Stimulated activated naive CD8-positive, alpha-beta T cell treated with anti-CD3 and anti-CD28 coated beads, Interleukin-15, amount 100 ng/mL, for 72 hours (primary cell): ENCODE measurements at places on chromosomes 6 and 20.
A peak's percentile ranks its signal among the peaks of the same experiment; 100 is the strongest.

- no peak for DNase-seq
Measured at GRCh38 chr20:53597030-53597482, 3.4 kb upstream of the ZNF217 start.

DNA sequence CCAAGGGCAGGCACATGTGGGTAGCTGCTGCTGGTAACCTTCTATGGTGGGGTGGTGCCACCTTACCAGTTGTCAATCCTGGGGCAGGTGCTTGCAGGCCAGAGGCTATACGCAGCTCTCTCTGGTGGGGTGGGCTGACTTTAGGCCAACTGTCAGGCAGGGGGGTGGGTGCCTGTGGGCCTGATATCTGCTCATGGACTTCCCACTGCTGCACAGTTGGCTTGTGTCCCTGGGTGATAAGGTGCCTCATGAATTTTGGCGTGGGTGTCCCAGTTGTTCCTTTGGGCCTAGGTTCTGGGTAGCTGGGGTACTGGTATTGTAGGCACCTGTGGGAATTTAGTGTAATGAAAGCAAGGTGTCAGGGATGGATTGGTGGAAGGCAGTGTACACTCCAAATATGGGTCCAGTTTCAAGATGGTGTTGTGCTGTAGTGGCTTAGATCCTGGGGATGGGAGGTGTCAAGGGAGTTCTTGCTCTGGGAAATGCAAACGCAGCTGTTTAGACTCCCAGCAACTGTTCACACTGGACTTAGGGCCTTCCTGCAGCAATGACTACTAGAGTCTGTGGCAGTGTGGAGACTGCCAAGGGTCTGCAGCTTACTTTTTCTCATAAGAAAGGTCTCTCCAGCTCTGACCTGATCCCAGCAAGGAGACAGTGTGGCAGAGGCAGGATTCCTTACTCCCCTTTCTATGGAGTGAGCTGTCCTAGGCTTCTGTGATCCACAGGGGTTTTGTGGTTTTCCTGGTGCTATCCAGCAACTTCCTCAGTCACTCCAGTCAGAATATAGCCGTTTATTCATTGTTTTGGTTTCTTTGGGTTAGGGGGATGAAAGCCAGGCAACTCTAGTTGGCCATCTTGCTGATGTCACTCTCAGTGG lies 128.2 kb downstream of the CRYBG1 start:
- no peak for DNase-seq

GRCh38 chr20:2524709-2525506 lies 11.5 kb upstream of the TMC2 start:
- DNase-seq = peak; percentile 55

GRCh38 chr6:5260111-5260620 lies 584 bp downstream of the LYRM4 start:
- peak; percentile 78 for DNase-seq

GRCh38 chr20:8796088-8796660 lies 272.7 kb upstream of the PLCB4 start:
- no peak for DNase-seq

- no peak for DNase-seq
Measured at GRCh38 chr6:38634518-38634917, 5.2 kb downstream of the BTBD9 start.

GRCh38 chr20:3119044-3119443 lies 34.5 kb upstream of the AVP start:
- no peak for DNase-seq

- DNase-seq = peak; percentile 21
Measured at GRCh38 chr6:170522565-170523183, 30.4 kb downstream of the PSMB1 start.

GRCh38 chr20:1924910-1925861 lies 30.0 kb downstream of the SIRPA start:
- no peak for DNase-seq

GRCh38 chr6:134376785-134377184 lies 58.9 kb upstream of the SGK1 start:
- DNase-seq = no peak

- DNase-seq = no peak
Measured at GRCh38 chr20:61451953-61452352, 199.9 kb downstream of the CDH4 start.

DNA sequence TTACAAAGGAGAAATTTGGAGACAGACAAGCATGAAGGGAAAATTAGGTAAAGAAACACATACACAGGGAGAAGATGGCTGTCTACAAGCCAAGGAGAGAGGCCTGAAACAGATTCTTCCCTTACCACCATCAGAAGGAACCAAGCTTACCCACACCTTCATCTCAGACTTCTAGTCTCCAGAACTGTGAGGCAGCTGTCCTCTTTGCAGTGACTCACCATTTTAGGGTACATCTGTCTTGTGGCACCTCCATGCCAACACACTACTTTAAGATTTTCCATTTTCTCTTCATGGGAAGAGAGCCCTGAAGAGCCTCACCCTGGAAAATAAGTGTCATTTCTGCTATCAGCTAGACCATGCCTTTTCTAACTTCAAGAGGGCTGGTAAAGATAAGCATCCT lies 369.3 kb downstream of the FRK start:
- no peak for DNase-seq

DNA sequence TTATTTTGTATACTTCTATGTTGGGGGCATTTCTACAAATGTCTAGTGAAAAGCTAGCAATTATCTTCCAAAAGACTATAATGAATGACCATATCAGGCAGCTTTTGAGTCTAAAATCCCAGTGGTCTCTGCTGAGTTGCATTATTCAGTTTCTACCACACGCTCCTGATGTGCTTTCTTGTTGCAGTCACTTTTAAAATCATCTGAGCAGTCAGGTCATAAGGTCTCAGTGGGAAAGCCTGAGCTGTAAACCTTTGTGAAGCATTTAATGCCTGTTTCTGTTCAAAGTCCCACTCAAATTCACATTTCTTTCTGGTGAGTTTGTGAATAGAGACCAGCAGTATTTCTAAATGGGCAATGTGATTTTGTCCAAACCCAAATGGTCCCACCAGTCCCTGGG lies 1681.5 kb downstream of the HACE1 start:
- DNase-seq = no peak

GRCh38 chr6:127459231-127459641 lies at the start of gene KIAA0408:
TSS of gene KIAA0408 (minus strand) at chr6:127459389. CDS start at chr6:127453981, 5,408 bp downstream.
- no peak for DNase-seq

GRCh38 chr20:23646106-23646873 lies 8.5 kb upstream of the CST3 start:
- DNase-seq = no peak

GRCh38 chr6:1702580-1703051 lies 92.9 kb downstream of the FOXC1 start:
- DNase-seq = no peak
